ENCODE measurements at places on chromosomes 5 and 9.

DNA sequence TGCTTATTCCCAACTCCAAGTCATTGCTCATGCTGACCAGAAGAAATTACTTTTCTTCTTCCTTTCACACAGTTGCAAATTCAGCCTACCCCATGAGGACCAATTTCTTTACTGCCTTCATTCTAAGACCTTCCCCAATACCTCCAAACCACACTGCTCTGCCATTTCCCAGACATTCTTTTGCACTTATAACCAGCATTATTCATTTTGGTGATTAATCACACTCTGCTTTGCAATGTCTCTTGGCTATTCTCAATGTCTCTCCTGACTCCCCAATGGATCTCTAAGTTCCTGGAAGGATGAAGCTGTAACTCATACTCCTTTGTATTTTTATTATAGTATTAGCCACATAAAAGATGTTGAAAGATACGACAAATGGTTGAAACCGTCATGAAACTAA is 105.7 kb upstream of the RANBP3L start:
- no peak for DNase-seq

DNA sequence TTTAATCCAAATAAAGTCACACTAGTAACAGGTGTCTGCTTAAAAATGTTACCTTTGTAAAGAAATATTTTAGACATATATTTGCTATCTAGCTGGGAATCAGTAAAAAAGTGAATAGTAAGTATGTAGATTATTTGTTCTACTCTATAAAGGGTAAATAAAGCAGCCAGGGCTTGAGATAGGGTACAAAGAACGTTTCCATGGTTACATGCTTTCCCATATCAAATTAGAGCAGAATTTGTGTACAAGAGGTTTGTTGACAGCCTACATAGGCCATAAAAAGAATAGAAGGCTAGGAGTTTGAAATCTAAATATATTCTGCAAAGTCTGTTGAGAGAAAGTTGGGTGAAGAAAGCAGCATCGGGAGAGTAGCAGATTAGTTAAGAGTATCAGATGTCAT is 160.9 kb upstream of the POU5F2 start:
- DNase-seq = no peak

DNA sequence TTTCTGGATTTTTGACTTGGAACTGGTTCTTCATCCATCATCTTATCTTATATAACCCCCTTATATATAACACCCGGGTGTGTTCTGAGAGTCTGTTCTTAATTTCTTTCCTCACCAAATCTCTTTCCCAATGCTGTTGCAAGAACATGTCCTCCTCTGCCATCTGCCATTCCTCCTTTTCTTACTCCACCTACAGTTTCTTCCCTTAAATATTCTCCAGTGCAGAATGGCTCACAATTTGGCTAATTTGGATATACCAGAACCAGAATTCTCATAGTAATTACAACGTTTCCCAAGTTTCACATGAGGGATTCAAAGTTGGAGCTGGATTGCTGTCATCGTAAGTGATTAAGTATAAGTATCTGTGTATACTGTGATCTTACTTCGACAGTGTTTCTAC is 28.0 kb downstream of the SKP2 start:
- no peak for DNase-seq

GRCh38 chr5:170300361-170301013 is 2.9 kb upstream of the LCP2 start:
- DNase-seq = no peak

- no peak for DNase-seq
These were observed 123.2 kb downstream of the MYO10 start for GRCh38 chr5:16812911-16813310.

GRCh38 chr5:371811-372555 is 50.5 kb downstream of the AHRR start:
- no peak for DNase-seq

DNA sequence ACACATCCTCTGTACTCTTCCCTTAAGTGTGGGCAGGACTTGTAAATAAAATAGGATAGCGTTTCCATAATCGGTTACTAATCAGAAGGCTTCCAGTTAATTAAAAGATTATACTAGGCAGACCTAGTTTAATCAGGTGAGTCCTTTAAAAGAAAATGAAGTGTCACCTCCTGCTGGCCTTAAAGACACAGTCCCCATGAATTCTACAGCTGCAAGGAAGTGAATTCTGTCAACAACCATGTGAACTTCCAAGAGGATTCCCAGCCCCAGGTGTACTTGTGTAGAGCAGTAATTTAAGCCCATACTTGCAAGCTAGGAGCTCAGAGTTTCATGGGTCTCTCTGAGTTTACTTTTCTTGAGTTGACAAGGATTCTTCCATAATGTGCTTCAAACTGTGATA is 918.3 kb downstream of the DTWD2 start:
- DNase-seq = no peak

- no peak for DNase-seq
These were observed 53.9 kb downstream of the SNX18 start for GRCh38 chr5:54571462-54571861.

DNA sequence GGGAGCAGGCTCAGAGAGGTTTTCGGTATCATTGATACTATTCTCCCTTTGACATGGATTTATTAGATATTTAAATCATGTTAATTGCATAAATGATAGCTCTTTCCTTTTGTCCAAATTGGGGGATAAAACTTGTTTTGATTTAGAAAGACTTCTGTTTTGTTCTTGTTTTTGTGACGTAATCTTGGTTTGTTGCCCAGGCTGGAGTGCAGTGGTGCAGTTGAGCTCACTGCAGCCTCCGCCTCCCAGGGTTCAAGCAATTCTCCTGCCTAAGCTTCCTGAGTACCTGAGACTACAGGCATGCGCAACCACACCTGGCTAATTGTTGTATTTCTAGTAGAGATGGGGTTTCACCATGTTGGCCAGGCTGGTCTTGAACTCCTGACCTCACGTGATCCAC is 7.1 kb downstream of the MAT2B start:
- no peak for DNase-seq

GRCh38 chr5:104370523-104370922 is 807.9 kb upstream of the NUDT12 start:
- no peak for DNase-seq

DNA sequence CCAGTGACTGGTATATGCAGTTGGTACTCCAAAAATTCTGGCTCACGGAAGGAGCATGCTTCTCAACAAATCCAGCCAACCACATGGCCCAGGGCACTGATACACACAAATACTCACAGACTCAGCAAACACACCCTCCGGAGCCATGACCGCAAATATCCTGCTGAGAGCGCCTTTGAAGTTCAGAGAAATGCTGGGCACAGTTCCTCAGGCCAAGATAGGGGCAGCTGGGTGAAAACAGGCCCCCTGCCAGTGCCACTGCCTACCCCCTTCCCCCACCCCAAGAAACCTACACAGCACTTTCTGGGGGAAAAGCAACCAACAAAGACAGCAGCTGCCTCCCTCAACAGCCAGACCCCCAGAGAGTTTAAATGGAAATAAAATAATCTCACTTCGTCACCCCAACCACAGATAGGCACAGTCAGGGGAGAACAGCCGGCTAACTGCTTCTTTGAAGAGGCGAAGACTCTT is 120.0 kb downstream of the C5orf15 start:
- DNase-seq = no peak

DNA sequence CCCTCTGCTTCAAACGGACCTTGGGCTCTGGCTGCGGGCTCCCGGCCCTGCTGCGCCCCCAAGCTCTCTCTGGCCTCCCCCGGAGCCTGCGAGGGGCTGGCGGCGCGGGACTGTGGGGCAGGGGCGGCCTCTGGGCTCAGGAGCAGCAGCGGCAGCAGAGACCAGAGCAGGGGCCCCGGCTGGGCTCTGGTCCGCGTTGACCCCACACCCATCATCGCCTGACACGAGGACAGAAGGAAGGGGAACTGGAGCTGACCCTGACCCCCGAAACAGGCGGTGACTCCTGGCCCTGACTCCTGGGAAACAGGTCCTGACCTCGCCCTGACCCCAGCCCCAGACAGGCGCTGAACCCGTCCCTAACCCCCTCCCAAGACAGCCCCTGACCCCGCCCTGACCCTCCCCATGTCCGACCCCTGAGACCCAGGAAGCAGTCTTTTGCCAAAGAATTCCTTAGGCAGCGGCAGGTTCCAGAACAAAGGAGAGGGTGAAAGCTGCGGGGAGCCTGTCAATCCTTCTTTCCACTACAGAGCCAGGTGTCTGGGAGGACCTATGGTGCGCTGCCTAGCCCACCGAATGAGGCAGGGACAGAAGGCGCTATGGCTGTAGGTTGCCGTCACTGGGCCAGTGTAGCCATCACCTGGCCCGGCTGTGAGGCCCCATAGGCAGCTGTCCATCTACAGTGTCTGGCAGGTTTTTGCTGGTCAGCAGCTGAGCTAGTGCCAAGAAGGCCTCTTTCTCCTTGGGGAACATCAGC is 74.7 kb upstream of the SPTLC1 start:
- DNase-seq = no peak

DNA sequence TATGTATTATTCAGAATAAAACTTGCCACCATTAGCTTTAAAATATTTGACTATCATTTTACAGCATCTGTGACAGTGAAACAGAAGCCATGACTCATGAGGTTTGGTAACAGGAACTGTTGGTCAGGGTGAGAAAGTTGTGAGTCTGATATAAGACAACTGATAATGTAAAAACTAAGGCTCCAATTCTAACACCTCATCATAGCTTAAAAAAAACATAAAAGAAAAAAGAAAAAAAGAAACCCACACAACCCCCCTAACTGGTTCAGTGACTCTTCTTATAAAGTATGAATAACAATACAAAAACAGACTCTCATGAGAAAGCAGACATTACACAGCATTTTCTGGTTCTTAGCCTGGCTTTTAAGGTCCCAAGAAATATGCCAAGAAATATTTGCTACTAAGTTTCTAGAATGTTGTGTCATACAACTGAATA is 85.8 kb downstream of the MRPS27 start:
- DNase-seq = no peak

GRCh38 chr5:53749621-53750020 is 189.2 kb downstream of the NDUFS4 start:
- no peak for DNase-seq

- DNase-seq = no peak
These were observed 17.2 kb upstream of the SIL1 start for GRCh38 chr5:139215107-139215975.

DNA sequence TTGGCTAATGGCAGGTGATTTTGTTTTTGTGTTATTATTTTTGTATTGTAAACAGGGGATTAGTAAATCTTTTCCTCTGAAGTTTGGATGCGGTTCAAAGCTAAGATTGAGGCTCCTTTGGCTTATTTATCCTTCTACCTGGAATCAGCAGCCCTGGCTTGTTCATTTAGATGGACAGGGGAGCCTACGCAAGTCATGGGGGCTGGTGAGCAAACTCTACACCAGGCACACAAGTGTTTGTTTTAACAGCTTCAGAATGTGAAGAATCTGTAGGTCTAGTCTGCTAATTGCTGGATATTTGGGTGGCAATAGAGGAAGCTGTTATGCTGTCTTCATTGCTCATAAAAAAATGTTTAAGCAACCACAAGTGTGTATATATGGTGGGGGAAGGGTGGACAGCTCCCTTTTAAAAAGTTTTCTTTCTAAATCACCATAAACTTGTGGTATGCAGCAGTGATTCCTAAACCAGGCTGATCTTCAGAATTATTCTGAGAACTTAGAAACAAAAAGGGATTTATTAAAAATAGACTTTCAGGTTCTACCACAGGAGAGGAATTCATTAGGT is 20.7 kb downstream of the ZNF462 start:
- DNase-seq = no peak

- no peak for DNase-seq
These were observed 286.0 kb upstream of the FBXL7 start for GRCh38 chr5:15214010-15214409.

- peak; percentile 2 for DNase-seq
These were observed 100.1 kb downstream of the KCNIP1 start for GRCh38 chr5:170603578-170604565.

- no peak for DNase-seq
These were observed 428.0 kb downstream of the PSAT1 start for GRCh38 chr9:78724896-78725295.

- DNase-seq = no peak
These were observed at the start of gene CTXN3 for GRCh38 chr5:127649018-127649439. CTXN3 (plus strand) TSS chr5:127649082; CDS start chr5:127657522, 8,440 bp downstream.

GRCh38 chr5:179411161-179411841 is 66.0 kb upstream of the ADAMTS2 start:
- no peak for DNase-seq

DNA sequence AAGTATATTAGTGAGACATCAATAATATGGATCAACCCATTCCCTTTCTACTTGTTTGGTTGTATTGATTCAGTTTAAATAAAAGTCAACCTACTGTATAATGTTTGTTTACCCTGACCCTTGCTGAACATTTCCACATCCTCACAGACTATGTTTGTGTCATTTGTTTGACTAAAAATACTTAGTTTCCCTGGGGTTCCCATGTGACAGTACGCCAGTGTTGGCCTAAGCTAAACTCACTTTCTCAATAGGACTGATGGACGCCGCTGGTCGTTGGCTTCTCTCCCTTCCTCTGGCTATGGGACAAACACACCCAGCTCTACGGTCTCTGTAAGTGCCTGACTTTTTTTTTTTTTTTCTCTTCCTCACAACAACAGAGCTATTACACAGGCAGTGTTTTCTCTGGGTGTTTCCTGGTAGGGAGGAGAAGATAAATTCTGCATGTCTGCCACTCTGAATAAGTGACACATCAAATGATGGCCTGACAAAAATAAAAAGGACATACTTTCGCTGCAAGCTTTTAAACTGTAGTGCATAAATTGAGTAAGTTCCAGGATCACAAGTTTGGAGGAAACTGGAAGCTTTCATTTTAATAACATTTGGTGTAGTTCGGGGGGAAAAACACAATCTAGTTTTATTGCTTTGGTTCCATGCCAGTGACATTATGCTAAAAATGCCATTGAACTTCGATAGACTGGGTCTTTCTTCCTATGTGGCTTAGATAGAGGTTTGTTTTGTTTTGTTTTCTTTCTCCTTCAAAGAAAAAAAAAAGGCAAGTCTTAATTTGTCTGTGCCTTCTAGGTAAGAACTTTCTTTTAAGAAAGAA is 101.0 kb downstream of the CD180 start:
- DNase-seq = no peak

- DNase-seq = no peak
These were observed 128.0 kb downstream of the KCTD16 start for GRCh38 chr5:144298658-144299057.

DNA sequence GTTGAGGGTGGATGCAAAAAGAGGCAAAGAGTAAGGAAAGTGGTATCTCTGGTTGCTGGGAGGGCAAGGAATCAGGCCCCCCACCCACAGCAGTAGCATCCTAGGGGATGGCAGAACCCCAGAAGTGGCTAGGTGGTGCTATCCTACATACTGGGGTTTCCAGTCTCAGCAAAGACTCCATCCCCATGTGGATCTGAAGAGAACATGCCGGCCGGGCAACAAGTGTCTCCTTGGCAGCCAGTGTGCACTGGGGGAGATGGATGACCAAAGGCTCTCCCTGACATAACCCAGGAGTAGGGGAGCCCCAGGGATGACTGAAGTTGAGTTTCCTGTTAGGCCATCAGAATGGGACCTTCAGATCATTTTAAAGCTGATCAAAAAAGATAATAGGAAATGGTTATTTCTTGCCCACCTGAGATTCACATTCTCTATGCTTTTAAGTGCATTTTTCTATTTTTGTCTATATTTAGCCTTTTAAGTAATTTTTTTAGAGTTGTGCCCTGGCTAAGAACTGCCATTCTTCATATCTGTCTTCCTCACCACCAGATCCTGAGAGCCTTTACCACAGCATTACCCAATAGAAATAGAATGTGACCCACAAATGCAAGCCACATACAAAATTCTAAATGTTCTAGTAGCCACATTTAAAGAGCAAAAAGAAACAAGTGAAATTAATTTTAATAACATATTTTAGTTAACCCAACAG is 78.7 kb upstream of the SMIM23 start:
- no peak for DNase-seq

- DNase-seq = no peak
These were observed 36.6 kb upstream of the ANKH start for GRCh38 chr5:14908172-14908571.
